ENCODE measurements at places on chromosomes 4 and X. TPM values are rescaled to one million over a fixed set of nuclear protein-coding genes. Genes with fewer than 3 reads are reported as not detected.

Gene APOO
- 47.4 TPM for total RNA-seq

DNA sequence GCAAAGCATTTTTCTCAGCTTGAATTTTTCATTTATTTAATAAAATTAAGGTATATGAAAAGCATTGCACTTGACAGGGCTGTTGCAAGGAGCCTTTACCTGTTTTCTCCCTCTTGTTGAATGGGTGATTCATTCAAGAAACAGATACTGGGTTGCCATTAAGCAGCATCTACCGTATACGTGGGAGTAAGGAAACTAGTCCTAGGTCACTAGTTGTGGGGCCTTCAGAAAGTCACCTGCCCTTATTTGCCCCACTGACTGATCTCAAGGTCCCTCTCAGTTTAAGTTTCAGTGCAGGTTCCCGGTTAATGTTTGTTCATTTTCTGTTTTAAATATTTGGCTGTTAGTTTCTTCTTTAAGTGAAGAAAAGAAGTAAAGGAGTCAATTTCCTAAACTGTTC lies 34.0 kb downstream of the LHFPL1 start:
- DNase-seq = no peak

Gene PAGE4
- total RNA-seq = not detected

Gene HPSE
- total RNA-seq = 4.9 TPM

DNA sequence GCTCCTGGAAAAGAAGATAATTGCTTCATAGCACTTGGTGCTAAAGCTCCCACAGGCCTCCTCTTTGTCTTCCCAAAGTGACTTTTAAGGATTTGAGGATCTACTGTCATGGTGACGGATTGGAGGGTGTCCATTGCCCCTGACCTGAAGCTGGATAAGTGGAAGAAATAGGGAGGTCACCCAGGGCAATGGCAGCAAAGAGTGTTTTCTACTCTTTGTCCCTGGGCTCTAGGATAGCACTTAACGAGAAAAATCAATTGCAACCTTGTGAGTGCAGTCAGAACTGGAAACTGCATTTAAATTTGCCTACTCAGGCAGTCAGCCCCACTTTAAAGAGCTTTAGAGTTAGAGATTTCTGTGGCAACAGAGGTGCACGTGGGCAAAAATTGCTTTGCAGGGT lies 43.7 kb upstream of the XK start:
- DNase-seq = no peak

Gene SSX4B
- total RNA-seq = not detected

Gene PNMA6F
- total RNA-seq = not detected

- DNase-seq = no peak
Observed at GRCh38 chr4:175787948-175788347, 24.1 kb downstream of the GPM6A start.

Gene CASP3
- 28.2 TPM for total RNA-seq

DNA sequence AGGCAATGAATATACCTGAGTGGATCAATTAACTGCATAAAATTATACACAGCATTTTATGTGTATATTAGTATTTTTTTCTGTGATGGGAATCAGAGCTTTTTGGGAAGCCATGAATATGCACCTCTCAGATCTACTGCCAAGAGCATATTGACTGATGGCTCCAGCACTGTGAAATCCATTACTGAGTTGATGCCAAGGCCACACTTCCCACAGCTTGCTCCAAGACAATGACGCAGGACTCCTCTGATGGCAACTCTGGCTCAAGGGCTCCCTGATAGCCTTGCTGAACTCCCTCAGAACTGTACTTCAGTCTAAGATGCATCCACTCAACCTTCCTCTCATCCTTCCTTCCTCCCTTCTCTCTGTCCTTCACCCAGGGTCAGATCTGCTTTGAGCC lies 82.7 kb downstream of the OTC start:
- DNase-seq = no peak

Gene COL4A6
- total RNA-seq = 36.9 TPM

Gene PRRG1
- total RNA-seq = 9.8 TPM

GRCh38 chr4:87843936-87844335 lies 11.2 kb downstream of the MEPE start:
- DNase-seq = no peak

Gene GABRB1
- not detected for total RNA-seq

Gene GK
- 7.3 TPM for total RNA-seq

GRCh38 chr4:38587106-38587505 lies 76.9 kb upstream of the KLF3 start:
- DNase-seq = no peak

Gene FRMD7
- total RNA-seq = 0.44 TPM

Gene SH2D1A
- total RNA-seq = not detected

DNA sequence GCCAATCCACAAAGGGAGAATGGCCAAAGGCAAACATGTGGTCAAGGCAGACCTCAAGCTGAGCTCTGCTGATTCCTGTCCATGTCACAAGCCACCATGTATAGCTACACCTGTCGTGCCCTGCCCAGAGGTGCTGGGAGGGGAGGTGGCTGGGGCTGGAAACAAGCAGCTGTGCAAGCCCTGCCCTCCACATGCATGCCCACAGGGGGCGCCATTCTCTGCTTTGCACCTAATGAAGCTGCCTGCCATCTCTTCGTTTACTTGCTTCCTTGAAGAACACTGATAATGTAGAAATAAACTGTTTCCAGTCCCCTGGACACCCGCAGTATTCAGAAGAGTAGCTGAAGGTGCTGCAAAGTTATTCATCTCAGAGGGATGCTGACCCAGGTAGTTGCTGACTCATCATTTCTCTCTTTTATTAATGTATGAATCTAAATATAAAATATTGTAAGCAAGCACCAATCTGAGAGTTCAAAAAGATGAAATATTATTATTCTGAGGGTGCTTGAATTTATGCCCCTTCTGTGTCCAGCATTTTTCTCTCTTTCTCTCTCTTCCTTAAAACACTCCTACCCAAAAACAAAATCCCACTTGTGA lies 278.6 kb downstream of the ADGRA3 start:
- no peak for DNase-seq

GRCh38 chrX:119549327-119550016 lies 15.7 kb downstream of the STEEP1 start:
- DNase-seq = no peak

DNA sequence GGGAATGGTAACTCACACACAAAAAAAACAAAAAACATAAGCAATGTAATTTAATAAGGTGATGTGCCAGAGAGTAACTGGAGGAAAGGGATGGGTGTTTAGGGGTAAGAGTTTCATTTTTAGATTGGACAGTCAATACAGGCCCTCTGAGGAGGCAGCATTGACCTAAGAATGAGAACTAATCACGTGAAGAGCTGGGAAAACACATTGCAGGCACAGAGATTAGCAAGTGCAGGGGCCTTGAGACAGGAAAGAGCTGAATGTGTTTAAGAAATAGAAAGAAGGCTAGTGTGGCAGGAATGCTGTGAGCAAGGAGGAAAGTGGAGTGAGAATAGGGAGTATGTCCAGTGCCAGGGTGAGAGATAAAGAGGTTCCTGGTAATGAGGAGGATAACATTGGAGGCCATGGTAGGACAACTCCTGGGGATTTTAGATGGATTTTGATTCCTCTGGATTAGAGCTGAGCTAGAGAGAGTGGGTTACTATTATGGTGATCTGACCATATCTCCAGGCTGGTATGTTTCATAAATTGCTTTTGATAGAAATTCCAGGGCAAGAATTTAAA lies 17.6 kb downstream of the PDLIM5 start:
- DNase-seq = no peak

Gene AVPR2
- total RNA-seq = not detected

- peak; percentile 75 for DNase-seq
Observed at GRCh38 chr4:3335385-3335784, 42.6 kb downstream of the RGS12 start.

GRCh38 chrX:42117318-42117717 lies 194.0 kb upstream of the CASK start:
- DNase-seq = no peak

Gene RNF128
- not detected for total RNA-seq

GRCh38 chr4:4984186-4984585 lies 35.1 kb downstream of the CYTL1 start:
- DNase-seq = no peak

GRCh38 chr4:123200051-123200940 lies 196.3 kb upstream of the SPRY1 start:
- no peak for DNase-seq

- no peak for DNase-seq
Observed at GRCh38 chr4:43742083-43742482, 706.5 kb downstream of the KCTD8 start.

GRCh38 chrX:19005909-19006308 lies 22.0 kb upstream of the PHKA2 start:
- DNase-seq = no peak

DNA sequence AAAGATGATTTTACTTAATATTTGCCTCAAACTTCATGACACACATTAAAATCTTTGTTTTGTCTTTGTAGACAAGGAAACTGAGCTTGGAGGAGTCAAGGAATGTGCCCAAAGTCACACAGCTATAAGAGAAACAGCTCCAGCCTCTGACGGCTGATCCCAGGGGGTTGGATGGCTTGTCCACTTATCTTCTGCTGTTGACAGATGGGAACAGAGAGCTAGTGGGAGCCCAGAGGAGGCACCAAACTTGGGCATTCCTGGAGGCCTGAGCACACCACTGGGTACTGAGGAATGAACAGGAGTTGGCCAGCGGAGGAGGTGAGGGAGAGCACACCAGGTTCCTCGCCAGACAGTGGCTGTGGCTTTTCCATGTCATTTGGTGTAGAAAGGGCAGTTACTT lies 56.4 kb upstream of the GPR78 start:
- DNase-seq = no peak

All from osteocyte (in vitro differentiated cells).